ENCODE measurements at places on chromosomes 12 and 14. TPM values are rescaled to one million over a fixed set of nuclear protein-coding genes. Genes with fewer than 3 reads are reported as not detected.
A peak's percentile ranks its signal among the peaks of the same experiment; 100 is the strongest.

The ASCL1 gene
- total RNA-seq = 0.08 TPM

The AQP2 gene
- total RNA-seq = not detected

The TMEM229B gene
- 1.7 TPM for total RNA-seq

DNA sequence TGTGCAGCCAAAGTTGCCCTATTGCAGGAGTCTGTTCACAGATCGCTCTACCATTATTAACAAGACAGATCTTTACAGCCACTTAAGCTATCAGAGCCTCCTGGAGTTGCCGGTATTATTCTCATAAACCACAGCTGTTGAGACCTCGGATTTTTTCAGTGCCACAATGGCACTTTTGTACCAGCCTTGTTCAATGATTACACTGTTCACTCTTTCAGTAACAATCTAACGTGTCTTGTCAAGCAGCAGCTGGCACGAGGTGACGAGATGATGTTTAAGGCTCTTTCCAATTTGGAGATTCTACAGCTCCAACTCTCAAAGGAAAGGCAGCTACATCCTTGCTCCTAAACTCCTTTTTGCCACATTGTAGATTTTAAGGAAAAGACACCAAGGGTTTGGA, 30.7 kb downstream of the LRIG3 start:
- H3K27me3 ChIP-seq = no peaks in the 10 kb centered on the region
- DNase-seq = no peak
- no peaks in the 10 kb centered on the region for H3K36me3 ChIP-seq
- H3K4me1 ChIP-seq = no peaks in the 10 kb centered on the region

DNA sequence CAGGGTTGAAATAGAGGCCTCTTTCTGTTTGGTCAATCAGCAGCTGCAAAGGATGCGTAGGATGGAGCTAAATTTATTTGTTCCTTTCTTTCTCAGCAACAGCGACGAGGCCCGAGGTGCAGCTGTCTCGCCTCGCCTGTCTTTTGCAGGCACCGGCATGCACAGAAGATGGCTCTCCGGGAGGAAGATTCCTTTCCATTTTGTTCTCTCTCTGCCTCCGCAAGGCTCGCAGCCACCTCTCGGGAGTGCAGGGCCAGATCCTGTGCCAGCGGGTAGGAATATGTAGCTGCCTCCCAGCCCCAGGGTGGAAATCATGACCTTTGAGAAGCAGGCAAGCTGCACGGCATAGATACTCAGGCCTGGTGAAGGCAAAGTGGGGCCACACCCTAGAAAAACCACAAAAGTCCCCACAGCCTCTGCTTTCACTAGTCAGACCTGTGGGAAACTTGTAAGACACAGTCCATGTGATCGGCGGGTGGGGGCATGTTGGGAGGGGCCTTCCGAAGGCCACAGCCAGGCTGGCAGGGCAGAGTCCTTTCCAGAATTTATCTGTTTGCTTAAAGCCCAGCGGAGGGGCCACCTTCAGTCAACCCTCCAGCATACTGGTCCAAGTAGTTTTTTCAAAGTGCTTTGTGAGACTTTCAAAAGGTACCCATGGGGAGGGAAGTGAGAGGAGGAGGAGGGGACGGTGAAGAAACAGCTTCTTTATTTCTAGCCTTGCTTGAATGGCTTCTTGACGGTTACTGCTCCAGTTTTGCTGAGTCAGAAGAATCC, at the start of gene MAP1LC3B2:
MAP1LC3B2 (plus strand) TSS at position 220 of the 774 bp plus-strand sequence. CDS start 16,562 bp downstream, outside the sequence.
- H3K27ac ChIP-seq = peak within 1 kb of the TSS; percentile 94
- peak within 1 kb of the TSS; percentile 65 for H3K4me3 ChIP-seq
- DNase-seq = peak; percentile 85
- H3K36me3 ChIP-seq = peaks cover 5% of the 10 kb centered on the region

DNA sequence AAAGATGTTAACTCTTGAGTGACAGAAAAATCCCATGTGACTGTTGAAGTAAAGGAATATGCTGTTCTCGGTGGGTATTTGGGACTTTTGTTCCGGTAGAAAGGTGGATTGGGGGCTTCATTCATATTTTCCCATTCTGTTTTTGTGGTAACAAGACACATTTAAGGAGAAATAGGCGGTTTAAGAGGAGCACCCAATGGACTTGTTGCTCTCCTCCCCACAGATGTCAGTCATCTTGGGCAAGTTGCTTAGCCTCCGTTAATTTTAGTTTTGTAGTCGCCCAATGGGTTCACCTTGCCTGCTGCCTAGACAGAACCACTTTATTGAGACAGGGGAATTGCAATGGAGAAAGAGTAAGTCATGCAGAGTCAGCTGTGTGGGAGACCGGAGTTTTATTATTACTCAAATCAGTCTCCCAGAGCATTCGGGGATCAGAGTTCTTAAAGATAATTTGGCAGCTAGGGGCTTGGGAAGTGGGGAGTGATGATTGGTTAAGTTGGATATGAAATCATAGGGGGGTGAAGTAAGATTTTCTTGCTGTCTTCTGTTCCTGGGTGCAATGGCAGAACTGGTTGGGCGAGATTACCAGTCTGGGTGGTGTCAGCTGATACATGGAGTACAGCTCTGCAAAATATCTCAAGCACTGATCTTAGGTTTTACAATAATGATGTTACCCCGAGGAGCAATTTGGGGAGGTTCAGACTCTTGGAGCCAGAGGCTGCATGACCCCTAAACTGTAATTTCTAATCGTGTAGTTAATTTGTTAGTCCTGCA, 50.3 kb downstream of the SLC38A1 start:
- H3K36me3 ChIP-seq = peaks cover 55% of the 10 kb centered on the region
- H3K27me3 ChIP-seq = no peaks in the 10 kb centered on the region
- no peak for DNase-seq
- peak overlapping the region; percentile 68 for H3K4me3 ChIP-seq

DNA sequence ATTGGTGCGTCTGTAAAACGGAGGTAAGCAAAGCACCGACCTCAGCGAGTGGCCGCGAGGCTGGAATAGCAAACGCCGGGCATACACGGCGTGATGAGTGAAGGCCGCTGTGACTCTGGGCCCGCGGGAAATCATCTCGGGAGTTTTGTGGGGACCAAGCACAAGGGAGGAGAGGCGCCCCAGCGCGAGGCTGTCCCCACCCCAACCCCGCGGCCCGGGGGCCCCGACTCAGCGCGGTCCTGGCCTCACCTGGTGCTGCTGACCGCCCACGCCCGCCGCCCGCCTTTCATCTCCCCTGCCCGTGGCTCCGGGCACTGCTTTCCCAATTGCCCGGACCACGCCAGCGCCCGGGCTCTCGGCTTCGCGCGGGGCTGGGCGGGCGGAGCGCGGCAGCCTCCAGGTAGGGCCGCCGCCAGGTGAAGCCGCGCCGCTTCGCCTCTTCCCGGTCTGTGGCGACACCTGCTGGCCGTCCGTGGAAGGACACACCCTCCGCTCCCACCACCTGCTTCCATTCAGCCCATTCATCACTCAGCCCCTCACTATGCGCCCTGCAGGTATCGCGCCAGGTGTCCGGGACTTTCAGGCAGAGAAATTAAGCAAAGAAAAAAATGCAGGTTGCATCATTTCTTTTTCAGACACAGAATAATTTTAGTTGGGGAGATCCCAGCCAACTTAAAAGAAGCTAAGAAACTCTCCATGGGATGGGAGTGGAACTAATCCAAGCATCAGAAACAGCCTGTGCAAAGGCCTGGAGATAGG, 360.4 kb downstream of the MED13L start:
- H3K36me3 ChIP-seq = no peaks in the 10 kb centered on the region
- H3K27me3 ChIP-seq = peaks cover 29% of the 10 kb centered on the region
- DNase-seq = peak; percentile 51
- no peak overlapping the region for H3K27ac ChIP-seq
- no peak overlapping the region for H3K4me3 ChIP-seq
- peaks cover 4% of the 10 kb centered on the region for H3K4me1 ChIP-seq

Data from activated T-helper 1 cell treated with anti-CD3 and anti-CD28 coated beads, Interleukin-12 subunit alpha, Interleukin-12 subunit beta, Interleukin-2, Interleukin-4 antibody, amounts not matched to agents 30 ng/mL and 10 ng/mL and 1 ng/mL, durations not matched to agents 14 hours and 24 hours and 36 hours (primary cell).